ENCODE measurements at places on chromosomes 2 and 18.

GRCh38 chr2:73078457-73079411 lies 7.2 kb upstream of the SFXN5 start:
- DNase-seq = no peak

- no peak for DNase-seq
Measured at GRCh38 chr18:28666216-28666615, 489.3 kb upstream of the CDH2 start.

DNA sequence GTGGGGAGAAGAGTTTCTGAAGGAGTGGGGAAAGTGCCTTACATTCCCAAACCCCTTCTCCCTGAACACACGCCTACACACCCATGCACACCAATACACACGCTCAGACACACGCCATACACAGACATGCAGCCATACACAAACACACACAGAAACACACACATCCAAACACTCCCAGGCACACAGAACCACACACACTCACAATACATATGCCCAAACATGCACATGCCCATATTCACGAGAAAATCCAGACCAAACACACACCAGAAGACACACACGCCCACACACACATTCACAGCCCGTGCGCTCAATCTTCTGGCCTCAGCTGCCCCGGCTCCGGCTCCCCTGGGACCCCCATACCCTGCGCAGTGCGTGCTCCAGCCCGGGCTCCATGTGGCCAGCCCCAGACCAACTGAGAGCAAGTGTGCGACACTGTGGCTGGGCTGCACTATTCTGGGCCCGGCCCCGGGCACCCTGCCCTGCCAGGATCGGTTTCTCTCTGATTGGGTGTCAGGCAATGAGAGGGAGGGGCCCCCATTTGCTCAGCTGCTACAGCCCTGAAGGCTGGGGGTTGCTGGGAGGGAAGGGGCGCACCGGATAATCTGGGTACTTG lies at the start of gene PRKAG3:
Gene PRKAG3, minus strand, starts transcription at position 426 of the 613 bp plus-strand sequence.
- DNase-seq = no peak

DNA sequence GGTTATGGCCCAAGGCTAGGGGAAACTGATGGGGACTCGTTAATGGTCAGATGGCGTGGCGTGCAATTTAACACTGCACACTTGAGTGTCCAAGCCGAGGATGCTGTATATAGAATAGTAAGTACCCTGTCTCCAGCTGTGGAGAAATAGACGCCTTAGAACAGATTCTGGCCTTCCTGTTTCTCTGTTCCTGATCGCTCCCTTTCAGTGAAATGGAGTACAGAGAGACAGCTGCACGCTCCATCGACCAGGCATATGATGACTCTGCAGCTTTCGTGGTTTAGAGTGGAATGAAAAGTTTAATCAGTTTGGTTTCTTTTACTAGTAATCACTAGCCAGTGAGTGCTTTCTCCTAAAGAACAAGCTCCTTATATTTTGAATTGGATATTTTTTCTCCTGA lies 213.4 kb downstream of the NEDD4L start:
- no peak for DNase-seq

DNA sequence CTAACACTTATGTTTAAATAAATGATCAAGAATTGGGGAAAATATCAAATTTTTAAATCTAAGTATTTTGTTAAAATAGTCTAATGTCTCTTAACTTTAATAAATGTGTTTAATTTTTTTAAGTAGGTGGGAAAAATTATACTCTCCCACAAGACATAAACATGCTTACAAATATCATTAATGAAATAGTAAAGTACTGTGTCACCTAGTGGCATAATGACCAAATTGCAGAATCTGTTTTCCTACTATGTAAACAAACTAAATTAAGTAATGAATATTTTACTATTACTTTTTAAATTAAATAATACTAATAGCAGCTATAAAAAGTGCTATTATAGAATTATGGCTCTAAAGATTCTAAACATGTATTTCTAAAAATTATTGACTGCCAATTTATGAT lies 52.0 kb upstream of the CHAC2 start:
- DNase-seq = no peak

DNA sequence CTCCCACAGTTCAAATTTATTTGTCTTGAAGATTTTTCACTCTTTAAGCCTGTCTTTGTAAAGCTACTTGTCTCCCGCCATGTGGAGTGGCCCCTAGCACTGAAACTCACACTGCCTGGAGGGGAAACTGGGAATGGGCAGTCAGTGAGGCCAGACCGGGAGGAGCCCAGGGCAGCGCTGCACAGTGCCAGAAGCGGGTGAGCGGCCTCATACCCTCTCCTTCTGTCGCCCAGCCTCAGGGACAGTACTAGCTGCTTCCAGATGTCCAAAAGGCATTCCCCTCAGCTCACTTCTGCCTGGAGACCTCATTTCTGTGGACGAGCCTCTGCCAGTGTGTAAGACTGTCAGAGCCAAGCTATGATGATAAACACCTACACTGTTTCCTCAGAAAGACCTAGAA lies 79.9 kb downstream of the SEPTIN10 start:
- DNase-seq = no peak

Data from MV-4-11 (cell line).